ENCODE measurements at places on chromosomes 12 and 14.

GRCh38 chr14:24416932-24417619 lies 12.4 kb downstream of the CBLN3 start:
- DNase-seq = no peak

DNA sequence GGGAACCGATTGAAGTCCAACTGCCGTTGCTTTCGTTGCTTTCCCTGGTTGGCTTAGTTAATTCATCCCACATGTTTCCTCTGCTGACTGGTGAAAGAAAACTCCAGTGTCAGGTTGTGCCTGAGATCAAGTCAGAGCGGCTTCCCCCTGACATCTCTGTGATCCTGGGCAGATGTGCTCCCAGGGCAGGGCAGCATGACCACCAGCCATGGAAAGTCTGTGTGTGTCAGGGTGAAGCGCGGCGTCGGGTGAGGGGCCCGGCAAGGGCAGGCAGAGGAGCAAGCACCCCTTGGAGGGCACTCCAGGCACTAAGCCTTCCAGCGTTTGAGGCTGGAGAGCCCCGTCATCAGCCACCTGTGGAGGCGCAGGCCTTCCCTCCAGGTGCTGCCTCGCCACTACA lies 54.5 kb upstream of the IGF1 start:
- DNase-seq = no peak

- DNase-seq = no peak
Measured at GRCh38 chr14:53380052-53380866, 227.1 kb upstream of the DDHD1 start.

DNA sequence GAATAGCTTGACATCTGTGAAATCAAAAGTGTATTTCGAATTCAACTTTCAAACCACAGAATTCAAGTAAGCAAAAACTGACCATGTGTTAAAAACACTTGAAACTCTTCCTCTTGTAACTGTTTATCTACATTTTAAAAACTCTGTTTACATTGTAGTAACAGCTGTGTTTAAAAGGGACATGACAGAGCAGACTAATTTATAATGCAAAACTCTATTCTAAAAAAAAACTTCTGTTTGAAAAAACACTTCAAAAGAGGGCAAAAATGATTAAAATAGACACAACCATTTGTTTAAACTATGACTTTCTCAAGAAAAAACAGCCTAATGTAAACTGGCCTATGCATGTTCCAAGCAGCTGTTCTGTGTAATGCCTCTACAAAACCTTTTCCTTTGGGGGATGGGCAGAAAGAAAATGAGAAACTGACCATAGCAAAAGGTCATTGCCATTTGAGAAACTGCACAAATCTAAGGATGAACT lies 149.1 kb upstream of the HMGA2 start:
- no peak for DNase-seq

DNA sequence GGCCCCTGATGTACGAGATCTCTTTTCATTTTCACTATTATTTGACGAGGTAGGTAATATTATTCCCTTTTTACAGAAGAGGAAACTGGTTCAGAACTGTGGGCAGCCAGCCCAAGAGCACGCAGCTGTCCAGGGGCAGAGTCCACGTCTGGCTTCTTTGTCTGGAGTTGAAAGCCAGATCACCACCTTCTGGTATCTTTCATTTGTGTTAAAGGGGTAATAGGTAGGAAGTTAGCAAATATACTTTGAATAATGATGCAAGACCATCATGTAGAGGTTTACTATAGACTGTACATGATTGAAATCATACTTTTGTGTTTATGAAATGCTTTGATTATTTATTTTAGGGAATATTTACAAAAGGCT lies 144.1 kb upstream of the AMIGO2 start:
- DNase-seq = peak; percentile 73

DNA sequence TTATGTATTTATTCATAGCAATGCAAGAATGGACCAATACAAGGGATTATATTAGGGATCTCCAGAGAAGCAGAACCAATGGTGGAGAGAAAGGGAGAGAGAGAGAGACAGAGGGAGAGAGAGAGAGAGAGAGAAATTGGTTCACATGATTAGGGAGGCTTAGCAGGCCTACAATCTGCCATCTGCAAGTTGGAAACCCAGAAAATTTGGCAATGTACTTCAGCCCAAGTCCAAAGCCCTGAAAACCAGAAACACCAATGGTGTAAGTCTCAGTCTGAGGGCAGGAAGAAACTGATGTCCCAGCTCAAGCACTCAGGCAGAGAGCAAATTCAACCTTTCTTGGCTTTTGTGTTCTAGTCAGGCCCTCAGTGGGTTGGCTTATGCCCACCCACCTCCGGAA lies 48.7 kb upstream of the CMKLR1 start:
- no peak for DNase-seq

GRCh38 chr14:92934196-92935085 lies 11.5 kb downstream of the CHGA start:
- DNase-seq = no peak

GRCh38 chr14:105505101-105505500 lies 14.1 kb downstream of the TEDC1 start:
- no peak for DNase-seq

DNA sequence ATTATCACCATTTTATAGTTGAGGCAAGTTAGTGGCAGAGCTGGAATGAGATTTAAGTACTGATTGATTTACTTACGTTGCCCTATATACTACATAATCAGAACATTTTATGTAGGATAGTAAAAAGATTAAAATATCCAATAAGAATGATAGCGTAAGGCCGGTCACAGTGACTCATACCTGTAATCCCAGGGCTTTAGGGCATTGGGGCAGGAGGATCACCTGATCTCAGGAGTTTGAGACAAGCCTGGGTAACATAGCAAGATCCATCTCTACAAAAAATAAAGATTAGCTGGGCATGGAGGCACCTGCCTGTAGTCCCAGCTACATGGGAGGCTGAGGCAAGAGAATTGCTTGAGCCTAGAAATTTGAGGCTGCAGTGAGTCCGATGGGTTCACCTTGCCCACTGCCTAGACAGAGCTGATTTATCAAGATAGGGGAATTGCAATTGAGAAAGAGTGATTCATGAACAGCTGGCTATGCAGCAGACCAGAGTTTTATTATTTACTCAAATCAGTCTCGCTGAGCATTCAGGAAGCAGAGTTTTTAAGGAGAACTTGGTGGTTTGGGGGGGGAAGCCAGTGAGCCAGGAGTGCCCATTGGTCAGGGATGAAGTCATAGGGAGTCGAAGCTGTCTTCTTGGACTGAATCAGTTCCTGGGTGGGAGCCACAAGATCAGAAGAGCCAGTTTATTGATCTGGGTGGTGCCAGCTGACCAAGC lies 24.7 kb upstream of the SGPP1 start:
- DNase-seq = peak; percentile 26

DNA sequence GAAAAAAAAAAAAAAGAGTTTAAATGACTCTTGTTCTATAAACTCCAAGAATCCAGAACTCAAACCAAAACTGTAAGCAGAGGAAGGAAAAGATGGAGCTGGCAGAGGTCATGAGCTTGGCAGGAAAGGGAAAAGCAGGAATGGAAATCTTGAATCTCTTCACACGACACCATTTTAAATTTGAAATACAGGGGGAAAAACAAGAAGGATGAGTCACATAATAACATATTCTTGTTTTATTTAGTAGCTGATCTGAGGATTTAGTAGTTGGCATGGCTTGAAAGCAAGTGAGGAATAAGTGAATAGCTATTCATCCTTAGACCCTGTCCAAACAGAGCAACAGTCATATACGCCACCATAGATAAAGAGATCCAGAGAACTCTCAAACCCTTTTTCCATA lies 35.0 kb downstream of the EPS8 start:
- no peak for DNase-seq

DNA sequence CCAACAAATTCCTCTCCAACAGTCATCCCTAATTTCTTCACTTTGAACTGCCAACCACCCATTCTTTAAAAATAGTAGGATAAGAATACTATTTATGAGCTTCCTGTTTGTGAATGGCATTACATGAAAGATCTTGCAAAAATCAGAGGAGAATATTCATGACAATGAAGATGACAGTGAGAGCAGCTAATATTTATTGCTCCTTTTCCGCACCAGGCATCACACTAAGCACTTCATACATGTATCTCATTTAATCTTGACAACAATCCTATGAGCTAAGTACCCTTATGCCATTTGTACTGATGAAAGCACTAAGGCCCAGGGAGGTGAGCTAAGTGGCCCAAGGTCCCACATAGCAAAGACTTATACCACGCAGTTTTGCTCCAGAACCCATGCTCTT lies 37.3 kb upstream of the CAPRIN2 start:
- no peak for DNase-seq

DNA sequence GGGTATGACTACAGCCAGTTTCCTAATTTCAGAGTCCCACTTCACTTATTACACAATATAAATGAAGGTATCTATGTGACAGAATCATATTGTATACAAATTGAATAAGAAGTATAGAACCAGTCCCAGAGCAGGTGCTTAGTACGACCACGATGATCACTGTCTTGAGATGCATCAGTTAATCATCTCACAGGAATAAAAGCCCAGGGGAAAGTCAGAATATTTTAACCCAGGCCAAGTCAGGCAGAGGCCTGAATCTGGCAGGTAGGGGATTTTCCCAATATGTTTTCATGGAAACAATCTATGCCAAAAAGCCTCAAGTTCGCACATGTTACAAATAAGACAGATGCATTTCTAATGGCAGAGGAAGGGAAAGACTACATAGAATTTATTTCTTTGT lies 758.4 kb downstream of the BCL11B start:
- DNase-seq = no peak

GRCh38 chr12:21526721-21527345 lies 737 bp downstream of the SPX start:
- peak; percentile 67 for DNase-seq

GRCh38 chr12:49121047-49121696 lies 10.0 kb downstream of the TUBA1B start:
- DNase-seq = peak; percentile 73

- peak; percentile 67 for DNase-seq
Measured at GRCh38 chr12:124631681-124632256, 64.4 kb upstream of the NCOR2 start.

DNA sequence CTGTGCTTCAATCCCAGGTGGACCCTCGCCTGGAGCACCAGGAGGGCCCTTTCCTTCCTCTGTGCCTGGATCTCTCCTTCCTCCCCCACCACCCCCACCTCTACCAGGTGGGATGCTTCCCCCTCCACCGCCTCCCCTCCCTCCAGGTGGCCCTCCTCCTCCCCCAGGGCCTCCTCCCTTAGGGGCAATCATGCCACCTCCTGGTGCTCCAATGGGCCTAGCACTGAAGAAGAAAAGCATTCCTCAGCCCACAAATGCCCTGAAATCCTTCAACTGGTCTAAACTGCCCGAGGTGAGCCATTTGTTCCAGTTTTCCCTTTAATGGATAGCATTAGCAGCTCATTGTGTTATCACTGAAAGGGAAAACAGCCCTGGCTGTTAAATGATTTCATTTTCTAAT lies 134.0 kb downstream of the GPR135 start:
- DNase-seq = no peak

DNA sequence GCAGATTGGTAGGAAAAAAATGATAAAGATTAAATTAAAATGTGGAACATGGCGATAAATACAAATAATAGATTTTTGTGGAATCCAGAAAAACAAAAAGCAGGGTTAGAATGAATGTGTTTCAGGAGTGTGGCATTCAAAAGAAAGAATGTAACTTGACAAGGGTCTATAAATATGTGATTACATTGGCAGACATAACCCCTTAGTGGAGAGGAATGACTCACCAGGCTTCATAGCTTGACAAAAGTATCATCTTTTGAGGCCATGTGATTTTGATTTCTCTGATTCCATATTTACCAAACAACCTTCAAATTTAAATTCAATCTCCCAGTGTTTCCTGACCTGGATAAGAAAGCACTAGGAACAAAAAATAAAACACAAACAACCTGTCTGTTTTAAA lies 24.4 kb upstream of the MGST1 start:
- peak; percentile 46 for DNase-seq

- no peak for DNase-seq
Measured at GRCh38 chr12:75994069-75994740, 37.4 kb downstream of the PHLDA1 start.

DNA sequence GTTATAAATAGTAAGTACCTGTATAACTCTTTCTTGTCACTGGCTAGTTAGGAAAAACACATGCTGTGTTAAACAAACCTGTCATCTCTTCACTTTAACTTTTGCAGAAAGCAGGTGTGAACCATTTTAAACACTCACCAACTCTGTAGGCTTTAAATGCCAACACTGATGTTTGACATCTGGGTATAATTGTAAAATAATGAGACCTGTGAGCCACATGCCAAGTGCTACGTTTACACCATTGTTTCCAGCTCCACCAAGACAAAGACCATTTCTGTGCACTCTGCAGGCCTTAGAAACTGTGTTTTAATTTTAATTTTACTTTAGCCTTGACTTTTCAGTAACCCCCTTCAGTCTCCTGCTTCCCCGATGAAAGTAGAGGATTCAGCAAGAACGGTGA lies 11.0 kb downstream of the TPH2 start:
- DNase-seq = peak; percentile 68

- DNase-seq = no peak
Measured at GRCh38 chr14:90349739-90350138, 18.0 kb upstream of the NRDE2 start.

DNA sequence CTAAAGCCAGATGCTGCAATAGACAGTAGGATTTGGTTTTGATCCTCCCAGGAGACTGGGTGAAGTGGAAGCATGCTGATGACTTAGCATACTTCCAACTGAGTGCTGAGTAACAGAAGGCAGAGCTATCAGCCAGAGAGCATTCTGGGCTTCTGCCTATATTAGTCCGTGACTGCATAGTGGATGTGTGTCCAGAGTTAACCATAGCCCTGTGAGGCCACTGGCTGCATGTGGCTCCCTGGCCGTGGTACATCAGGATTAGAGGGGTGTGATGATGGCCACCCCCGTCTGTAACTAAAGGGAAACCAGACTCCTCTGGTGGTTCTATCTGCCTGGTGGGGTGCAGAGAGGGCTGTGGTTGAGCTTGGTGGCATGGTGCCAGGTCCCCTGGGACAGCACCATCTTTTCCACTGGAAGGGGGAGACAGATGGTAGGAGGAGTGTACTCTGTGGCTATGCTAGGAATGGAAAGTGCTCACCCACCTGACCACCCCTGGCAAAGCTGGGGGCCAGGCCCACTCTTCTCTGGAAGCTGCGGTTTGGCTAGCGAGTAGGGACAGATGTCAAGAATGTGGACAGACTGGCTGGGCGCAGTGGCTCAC lies 27.4 kb downstream of the ABCD4 start:
- peak; percentile 88 for DNase-seq

GRCh38 chr14:73241481-73242165 lies 4.3 kb downstream of the PAPLN start:
- no peak for DNase-seq

DNA sequence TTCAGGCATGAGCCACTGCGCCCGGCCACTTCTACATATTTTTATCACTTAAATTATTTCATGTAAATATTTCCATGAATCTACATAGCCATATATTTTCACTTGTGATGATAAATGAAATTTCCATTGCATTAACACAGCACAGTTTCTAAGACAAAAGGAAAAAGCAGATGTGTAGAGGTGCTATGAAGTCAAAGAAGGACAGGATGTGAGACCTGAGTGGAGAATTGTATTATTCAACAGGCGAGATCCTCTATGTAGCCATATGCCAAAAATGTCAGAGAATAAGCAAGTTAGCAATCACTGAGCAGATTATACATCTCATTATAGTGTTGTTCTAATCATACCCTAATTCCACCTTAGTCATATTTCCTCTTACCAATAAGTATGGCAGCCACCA lies 38.1 kb downstream of the ATF7 start:
- no peak for DNase-seq

- DNase-seq = no peak
Measured at GRCh38 chr12:106519607-106520021, 63.2 kb upstream of the RFX4 start.

Measured in NCI-H69 (cell line).